ENCODE measurements at places on chromosomes 7 and 10.

GRCh38 chr7:141181812-141182211, 107.9 kb downstream of the TMEM178B start:
- no peak for DNase-seq

DNA sequence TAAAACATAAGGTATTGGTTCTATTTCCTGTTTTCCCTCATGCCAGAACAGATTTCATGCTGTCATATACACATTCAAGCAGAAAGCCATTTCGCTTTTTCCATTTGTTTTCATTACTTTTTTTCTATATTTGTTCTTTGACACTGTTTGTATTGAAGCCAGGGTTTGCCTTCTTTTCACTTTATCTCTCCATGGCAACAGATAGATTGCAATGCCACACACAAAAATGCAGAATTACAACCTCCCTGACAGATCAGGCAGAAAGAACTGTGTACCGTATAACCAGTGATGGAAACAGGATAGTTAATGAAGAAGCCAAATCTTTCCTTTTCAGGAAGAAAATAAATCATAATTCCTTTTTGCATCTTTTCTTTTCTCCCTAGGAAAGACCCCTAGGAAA, 103.0 kb upstream of the PCGF5 start:
- no peak for DNase-seq

DNA sequence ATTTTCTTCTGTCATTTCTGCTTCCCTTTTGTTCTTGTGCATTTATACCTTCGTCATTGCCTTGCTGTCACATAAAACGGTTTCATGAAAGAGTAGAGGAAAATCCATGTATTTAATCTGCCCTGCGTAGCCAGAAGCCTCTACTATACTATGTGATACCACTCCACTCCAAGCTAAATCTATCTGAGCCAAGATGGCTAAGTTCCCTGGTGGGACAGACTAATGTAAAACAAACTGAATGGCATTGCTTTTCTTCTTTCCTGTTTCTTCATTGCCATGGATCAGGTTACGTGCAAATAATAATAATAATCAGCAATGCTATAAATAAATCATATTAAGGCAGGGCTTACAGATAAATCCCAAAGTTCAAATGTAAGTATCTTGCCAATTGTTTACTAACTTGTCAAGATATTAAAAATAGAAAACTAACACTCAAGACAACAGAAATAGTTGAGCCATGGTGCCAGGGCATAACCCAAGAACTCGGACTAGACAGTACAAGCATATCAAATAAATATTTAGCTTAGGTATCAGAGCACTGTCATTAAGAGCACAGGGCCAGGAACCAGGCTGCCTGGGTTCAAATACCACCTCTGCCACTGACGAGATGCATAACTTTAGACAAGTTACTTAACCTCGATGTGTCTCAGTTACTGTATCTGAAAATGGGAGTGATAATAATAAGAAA, 151.4 kb downstream of the PDE1C start:
- DNase-seq = no peak

DNA sequence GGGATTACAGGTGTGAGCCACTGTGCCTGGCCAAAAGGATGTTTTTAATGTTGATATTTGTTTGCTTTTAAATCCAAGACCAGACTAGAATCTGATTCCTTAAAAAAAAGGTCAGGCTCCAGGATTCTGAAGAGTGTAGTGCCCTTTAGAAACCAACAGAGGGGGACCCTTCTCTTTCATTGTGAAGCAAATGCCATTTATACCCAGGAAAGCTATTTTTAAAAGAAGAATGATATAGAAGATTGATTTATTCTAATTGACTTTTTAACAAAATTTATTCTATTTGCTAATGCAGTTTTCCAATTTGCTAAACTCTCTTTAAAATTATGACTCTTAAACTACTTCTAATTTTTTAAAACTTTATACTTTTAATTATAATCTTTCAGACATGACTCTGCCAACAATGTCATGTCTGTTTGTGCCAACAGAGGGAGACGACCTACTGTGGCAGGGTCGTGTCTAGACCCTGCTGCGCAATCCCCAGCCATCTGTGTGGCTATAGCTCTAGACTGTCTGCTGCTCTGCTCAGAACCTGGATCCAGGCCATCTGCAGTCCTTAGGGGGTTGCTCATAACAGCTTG, 201.0 kb upstream of the IMMP2L start:
- DNase-seq = no peak

GRCh38 chr7:111825046-111825445, 262.8 kb upstream of the IMMP2L start:
- no peak for DNase-seq

DNA sequence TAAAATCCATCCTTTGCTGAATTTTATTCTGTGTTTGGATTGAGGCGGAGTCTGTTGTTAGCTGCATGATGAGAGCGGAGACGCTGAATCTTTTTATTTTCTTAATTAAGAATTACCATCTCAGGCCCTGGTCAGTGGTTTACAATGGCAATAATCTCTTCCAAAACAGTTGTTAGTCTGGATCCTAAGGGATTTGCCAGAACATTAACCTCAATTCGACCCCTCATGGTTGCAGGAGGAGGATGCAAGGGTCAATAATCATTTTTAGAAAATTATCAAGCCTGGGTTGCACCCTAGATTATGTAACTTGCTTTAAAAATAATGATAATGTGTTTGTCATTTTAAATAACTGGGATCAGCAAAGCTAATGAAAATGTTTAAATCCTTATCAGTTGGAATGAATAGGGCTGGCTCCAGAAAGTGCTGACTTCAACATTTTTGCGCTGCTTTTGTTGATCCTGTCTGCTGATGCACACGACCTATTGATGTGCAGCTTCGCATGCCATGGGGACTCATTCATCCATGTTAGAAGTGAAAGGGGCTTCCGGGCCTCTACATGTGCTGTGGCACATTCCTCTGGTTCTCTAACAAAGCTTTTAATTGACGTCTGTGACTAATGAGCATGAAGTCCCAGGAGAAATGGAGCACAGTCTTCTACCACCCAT, 80.7 kb upstream of the KIAA1217 start:
- no peak for DNase-seq

DNA sequence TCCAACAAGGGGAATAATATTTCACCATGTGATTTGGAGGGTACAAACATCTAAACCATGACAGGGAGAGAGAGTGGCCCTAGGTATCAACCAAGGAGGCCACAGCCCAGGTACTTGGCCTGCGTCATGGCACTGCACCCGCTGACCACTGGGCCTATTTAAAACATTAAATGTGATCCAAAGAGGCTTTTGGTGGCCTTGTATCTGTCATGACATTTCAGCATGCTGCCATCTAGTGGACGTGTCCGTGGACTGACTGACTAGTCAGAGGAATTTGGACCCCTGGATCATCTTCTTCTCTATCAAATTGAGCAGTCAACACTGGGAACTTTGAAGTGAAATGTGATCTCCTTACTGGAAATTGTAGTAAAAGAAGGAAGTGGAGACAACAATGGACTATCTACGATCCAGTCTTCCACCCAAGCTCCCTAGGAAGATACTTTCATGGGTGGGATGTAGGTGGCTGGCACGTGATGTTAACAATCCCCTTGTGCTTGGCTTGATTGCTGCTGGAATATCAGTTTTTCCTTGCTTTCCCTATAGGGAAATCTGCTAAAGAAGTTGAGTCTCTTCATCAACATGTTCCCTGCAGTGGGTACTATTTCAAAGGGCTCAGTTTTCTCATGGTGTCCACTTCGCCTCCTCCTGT, 24.6 kb upstream of the ITGA8 start:
- DNase-seq = no peak

DNA sequence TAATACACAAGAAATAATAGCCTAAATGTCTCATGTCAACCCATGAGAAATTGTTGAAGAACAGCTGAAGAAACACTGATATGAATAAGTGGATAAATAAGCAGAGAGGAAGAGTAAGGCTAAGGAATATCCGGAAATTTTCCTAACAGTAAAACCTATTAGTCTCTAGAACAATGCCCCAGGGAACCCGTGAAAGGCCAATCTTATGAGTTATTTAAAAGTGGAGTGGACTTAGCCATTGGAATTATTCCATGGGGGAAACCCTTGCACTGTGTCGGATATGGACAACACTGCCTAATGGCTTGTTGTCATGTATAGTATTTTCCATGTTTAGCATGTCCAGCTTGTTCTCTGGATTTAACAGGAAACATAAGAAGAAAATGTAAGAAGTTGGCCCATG, 217.2 kb upstream of the PLXNA4 start:
- DNase-seq = no peak

DNA sequence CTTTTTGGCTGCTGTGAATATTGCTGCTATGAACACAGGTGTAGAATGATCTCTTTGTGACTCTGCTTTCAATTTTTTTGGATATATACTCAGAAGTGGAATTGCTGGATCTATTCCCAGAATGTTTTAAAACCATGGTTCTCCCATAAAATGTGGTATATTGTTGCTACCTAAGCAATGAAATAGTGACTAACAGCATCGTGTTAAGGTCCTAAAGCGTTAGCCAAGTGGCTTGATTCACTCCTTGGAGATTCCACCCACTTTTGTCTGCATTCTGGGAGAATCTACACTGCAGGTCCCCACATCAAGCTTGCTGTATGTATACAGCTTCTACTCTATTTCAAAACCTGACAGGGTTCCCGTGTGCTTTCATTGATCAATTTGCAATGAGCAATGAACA, 105.6 kb downstream of the CDK6 start:
- DNase-seq = no peak

DNA sequence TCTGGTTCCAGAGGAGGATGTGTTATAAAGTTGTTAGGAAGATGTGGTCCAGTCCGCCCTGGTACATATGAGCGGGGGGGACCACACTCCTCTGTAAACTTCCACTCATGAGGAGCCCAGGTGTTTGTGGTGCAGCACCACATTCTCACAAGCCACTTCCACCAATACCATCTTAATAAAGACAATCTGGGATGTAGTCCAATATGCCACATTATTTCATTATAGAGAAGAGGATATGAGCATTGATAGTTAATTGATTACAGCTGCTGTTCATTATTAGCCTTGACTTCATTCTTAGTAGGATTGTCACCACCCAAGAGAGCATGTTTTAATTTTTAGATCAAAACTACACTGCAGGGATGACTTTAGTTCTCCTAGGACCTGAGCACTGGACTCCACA, 40.5 kb downstream of the ERCC6 start:
- DNase-seq = no peak

- DNase-seq = no peak
These were observed 368.4 kb upstream of the ZMIZ1 start for GRCh38 chr10:78700413-78700812.

Data from activated T-helper 1 cell treated with anti-CD3 and anti-CD28 coated beads, Interleukin-2, amount 50 U/mL, for 16 hours (primary cell).